ENCODE measurements at places on chromosomes 7 and 10.

- no peak for DNase-seq
These were observed 12.2 kb upstream of the BMPR1A start for GRCh38 chr10:86744067-86744725.

- DNase-seq = no peak
These were observed 44.1 kb downstream of the SKIDA1 start for GRCh38 chr10:21481407-21481806.

- DNase-seq = no peak
These were observed 3.2 kb downstream of the SLC4A2 start for GRCh38 chr7:151062399-151063211.

DNA sequence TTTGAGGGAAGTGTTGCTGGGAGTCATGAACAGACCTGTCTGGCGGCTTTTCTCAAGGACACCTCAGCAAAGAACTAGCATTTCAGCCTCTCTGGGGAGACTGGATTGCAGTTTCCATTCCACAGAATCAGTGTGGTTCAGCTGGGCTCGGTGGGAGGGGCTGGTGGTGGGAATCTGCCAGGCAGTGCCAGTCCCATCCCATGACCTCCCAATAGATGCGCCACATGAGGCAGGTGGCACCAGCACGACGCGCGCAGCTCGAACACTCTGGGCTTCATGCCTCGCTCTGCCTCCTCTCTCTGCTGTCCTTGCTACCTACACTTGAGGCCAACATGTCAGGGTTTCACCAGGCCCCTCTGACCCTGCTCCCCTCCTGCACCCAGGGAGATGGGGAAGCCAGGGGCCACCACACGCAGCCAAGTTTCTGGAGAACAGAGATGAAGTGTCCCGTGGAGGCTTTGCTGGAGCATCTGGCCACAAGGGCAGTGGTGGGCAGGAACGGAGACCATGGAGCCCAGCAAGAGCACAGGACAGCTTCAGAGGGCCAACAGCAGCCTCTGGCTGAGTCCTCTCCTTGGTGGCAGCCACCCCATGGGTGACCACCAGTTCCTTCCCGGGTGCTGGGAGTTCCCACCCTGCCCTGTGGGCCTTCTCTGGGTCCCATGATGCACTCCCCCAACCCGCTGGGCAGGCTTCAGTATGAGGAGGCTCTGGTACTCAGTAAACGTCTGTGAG is 2.3 kb downstream of the NACAD start:
- DNase-seq = no peak

- no peak for DNase-seq
These were observed 27.9 kb upstream of the HPS1 start for GRCh38 chr10:98474628-98475027.

- DNase-seq = no peak
These were observed 180.8 kb upstream of the CDK1 start for GRCh38 chr10:60597513-60597912.
